ENCODE measurements at places on chromosomes 5 and 9.

DNA sequence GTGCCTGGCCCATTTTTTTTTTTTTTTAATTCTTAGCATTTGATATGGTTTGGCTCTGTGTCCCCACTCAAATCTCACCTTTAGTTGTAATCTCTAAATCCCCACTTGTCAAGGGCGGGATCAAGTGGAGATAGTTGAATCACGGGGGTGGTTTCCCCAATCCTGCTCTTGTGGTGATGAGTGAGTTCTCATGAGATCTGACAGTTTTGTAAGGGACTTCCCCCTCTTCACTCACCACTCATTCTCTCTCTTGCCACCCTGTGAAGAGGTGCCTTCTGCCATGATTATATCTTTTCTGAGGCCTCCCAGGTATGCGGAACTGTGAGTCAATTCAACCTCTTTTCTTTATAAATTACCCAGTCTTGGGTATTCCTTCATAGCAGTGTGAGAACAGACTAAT lies 27.2 kb downstream of the NDUFAF2 start:
- DNase-seq = no peak

- no peak for DNase-seq
Measured at GRCh38 chr9:37032713-37033112, 1.4 kb downstream of the PAX5 start.

GRCh38 chr5:61048534-61048933 lies 103.5 kb downstream of the NDUFAF2 start:
- no peak for DNase-seq

GRCh38 chr9:72924154-72924790 lies 28.6 kb downstream of the ALDH1A1 start:
- no peak for DNase-seq

- no peak for DNase-seq
Measured at GRCh38 chr5:149358868-149359495, 1.1 kb downstream of the PCYOX1L start.

DNA sequence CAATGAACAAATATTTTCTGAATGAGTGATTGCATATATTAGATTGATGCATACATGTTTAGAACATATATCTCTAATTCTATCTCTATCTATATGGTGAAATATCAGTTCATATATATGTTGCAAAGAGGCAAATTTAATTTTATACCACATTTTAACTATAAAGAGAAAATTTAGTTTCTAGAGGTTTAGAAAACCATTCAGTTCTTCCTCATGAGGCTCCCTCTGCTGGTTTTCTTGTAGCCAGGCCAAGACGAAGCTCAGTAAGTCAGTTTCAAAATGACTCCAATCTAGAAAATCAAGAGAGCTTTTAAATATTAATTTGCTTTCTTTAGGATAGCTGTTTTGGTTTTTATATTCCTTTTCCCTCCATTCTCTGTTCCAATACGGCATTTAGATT lies 312.1 kb downstream of the TMEM232 start:
- no peak for DNase-seq

- DNase-seq = no peak
Measured at GRCh38 chr9:94908583-94909249, 182.2 kb downstream of the AOPEP start.
